Panc1 (cell line): ENCODE measurements at places on chromosomes 6 and 20. TPM values are rescaled to one million over a fixed set of nuclear protein-coding genes. Genes with fewer than 3 reads are reported as not detected.
A peak's percentile ranks its signal among the peaks of the same experiment; 100 is the strongest.

- DNase-seq: no peak
- H3K36me3 ChIP-seq: peaks cover 3% of the 10 kb centered on the region
- no peaks in the 10 kb centered on the region for H3K27me3 ChIP-seq
- H3K27ac ChIP-seq: no peak overlapping the region
Measured at GRCh38 chr6:138945354-138945753, 42.7 kb downstream of the REPS1 start.

GRCh38 chr6:145349950-145350510 is 385.3 kb downstream of the EPM2A start:
- no peaks in the 10 kb centered on the region for H3K36me3 ChIP-seq
- DNase-seq: no peak
- H3K4me3 ChIP-seq: no peak overlapping the region
- H3K27me3 ChIP-seq: no peaks in the 10 kb centered on the region
- H3K27ac ChIP-seq: no peak overlapping the region
- no peaks in the 10 kb centered on the region for H3K4me1 ChIP-seq

- H3K27ac ChIP-seq: no peak overlapping the region
- no peak overlapping the region for H3K4me3 ChIP-seq
- DNase-seq: no peak
- no peaks in the 10 kb centered on the region; the same call in 1 of the 2 replicates for H3K27me3 ChIP-seq
- no peaks in the 10 kb centered on the region for H3K36me3 ChIP-seq
Measured at GRCh38 chr6:46251583-46252339, 81.0 kb upstream of the ENPP5 start.

DNA sequence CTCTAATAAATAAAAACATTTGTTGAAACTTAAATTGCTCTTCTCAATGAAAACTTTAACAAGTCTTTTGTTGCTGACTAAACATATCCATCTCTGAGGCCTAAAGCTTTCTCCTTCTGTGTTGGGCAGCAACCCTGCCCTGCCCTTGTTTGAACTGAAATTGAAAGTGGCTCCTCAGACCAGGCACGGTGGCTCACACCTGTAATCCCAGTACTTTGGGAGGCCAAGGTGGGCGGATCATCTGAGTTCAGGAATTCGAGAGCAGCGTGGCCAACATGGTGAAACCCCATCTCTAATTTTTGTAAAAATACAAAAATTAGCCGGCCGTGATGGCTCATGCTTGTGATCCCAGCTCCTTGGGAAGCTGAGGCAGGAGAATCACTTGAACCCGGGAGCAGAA is 29.2 kb upstream of the GNRH2 start:
- peaks cover 4% of the 10 kb centered on the region; the same call in 1 of the 2 replicates for H3K36me3 ChIP-seq
- no peak overlapping the region for H3K27ac ChIP-seq
- H3K4me1 ChIP-seq: no peaks in the 10 kb centered on the region
- no peak for DNase-seq
- H3K27me3 ChIP-seq: no peaks in the 10 kb centered on the region

DNA sequence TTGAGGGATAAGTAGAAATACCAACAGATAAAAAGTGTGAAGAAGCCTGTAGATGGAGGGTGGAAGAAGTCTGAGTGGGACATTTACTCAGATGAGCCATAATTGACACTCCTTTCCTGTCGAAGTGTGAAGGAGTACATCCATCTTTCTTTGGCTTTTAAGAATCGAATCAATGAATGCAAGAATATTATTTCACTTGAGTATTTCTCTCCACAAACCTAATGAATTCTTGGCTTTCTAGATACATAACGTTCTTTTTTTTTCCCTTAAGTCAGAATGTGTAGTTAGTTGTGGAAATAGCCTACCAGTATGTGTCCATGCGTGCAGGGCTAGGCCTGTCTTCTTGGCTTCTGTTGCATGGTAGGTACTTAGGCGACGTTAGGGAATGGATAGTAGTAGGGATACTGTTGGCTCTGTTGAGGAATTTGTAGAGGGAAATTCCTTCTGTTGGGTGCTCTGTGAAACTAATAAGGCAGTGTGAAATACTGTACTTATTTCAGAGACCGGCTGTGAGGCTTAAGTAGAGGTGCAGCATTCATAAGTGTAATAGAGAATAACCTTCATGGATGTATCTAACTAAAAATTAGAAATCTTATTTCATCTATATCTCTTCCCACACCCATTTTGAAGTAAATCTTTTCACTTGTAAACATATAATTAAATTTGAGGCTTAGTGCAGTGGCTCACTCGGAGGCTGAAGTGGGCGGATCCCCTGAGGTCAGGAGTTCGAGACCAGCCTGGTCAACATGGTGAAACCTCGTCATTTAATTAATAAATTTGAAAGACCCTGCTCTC is 1.5 kb downstream of the RPS18 start:
- no peaks in the 10 kb centered on the region for H3K27me3 ChIP-seq
- peaks cover 30% of the 10 kb centered on the region for H3K36me3 ChIP-seq
- H3K4me3 ChIP-seq: peak overlapping the region; percentile 97
- no peak for DNase-seq
- peak overlapping the region; percentile 100 for H3K27ac ChIP-seq
- H3K4me1 ChIP-seq: peaks cover 38% of the 10 kb centered on the region

- no peak overlapping the region for H3K4me3 ChIP-seq
- no peaks in the 10 kb centered on the region for H3K4me1 ChIP-seq
- H3K27ac ChIP-seq: no peak overlapping the region
- no peaks in the 10 kb centered on the region for H3K27me3 ChIP-seq
- H3K36me3 ChIP-seq: no peaks in the 10 kb centered on the region
- no peak for DNase-seq
Measured at GRCh38 chr6:115901896-115902295, 158.8 kb downstream of the FRK start.

DNA sequence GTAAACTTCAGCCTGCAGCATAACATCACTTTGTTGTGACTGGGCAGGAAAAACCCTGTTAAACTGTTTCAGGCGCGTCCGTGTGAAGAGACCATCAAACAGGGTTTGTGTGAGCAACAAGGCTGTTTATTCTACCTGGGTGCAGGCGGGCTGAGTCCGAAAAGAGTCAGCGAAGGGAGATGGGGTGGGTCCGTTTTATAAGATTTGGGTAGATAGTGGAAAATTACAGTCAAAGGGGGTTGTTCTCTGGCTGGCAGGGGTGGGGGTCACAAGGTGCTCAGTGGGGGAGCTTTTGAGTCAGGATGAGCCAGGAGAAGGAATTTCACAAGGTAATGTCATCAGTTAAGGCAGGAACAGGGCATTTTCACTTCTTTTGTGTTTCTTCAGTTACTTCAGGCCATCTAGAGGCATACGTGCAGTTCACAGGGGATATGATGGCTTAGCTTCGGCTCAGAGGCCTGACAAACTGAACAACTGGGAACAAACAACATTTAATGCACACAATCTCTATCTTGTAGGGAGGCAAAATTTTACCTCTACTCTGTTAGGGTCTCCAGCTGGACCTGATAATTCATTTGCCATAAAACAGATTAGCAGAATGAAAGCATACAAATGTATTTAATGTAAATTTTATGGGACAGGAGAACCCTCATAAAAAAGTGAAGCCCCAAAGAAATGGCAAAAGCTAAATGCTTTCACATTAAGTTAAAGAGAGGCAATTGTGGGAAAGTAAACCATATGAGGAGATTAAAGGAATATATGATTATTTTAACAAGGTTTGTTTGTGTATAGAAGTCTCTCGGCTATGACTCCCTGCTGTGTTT is 58.3 kb upstream of the HFE start:
- no peaks in the 10 kb centered on the region for H3K36me3 ChIP-seq
- no peaks in the 10 kb centered on the region for H3K27me3 ChIP-seq
- peaks cover 51% of the 10 kb centered on the region for H3K4me1 ChIP-seq
- H3K27ac ChIP-seq: peak overlapping the region; percentile 100

DNA sequence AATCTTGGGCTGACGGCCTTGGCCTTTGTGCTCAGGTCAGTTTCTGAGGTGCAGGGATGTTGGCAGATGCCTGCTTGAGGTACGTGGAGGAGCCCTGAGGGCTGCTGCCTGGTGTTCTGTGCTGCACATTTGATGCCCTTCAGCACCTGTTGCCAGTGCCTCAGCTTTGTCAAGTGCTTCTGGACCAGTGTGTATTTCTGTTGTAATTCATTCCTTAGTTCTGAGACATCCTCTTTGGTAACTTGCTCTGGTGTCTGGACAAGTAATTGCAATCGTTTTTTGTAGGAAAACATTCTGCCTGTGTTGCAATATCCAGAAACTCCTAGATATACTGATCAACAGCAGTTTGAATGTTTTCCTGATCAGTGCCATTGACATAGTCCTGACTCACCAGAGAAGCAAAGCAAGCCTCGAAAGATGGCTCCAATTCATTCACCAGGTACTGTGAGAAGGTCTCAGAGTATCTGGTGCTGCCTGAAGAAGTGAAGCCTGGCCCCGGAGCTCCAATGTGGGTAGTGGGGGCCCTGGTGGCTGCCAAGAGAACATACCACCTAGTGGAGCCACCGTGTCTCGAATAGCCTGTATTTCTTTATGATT is 26.7 kb downstream of the ZNF337 start:
- DNase-seq: no peak
- H3K4me3 ChIP-seq: no peak overlapping the region
- no peak overlapping the region for H3K27ac ChIP-seq
- H3K27me3 ChIP-seq: no peaks in the 10 kb centered on the region
- no peaks in the 10 kb centered on the region for H3K4me1 ChIP-seq

DNA sequence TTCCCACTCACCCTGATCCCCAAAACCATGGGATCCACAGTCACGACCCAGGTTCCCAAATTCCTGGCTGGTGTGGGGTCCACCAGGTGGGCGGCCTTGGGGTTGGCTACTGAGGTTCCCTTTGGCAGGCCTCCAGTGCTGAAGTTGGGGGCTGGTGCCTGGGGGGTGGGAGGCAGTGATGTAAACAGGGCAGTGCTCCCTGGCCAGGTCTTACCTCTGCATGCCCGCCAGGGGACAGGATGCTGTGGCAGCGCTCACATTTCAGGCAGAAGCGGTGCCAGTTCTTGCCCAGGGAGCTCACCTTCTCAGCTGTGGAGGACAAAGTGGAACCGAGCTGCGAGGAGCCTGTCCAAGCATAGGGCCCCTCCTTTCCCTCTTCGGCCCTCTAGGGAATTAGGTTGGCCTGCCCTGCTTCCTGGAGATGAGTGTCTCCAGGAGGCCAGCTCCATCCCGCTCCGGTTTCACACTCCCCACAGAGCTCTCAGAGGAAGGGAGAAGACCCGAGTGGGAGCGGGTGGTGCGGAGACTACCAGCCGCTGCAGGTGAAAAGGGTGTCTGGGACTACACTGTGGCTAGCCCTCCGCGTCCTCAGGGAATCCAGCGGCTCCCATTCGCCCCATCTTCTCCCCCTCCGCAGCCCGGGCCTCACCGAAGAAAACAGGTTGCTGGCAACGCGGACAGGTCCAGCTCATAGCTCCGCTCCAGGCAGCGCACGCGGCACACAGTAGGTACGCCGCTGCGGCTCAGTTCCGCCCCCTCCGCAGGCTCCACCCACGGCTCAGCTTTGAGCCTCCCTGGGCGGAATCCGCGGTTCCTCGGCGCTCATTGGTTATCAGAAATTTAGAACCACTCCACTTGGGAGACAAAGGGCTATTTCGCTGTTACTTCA is at the start of gene CRIP3:
CRIP3 (minus strand) TSS at position 726 of the 889 bp plus-strand sequence; CDS start at position 692, 34 bp downstream.
- peaks cover 2% of the 10 kb centered on the region; the same call in 1 of the 2 replicates for H3K27me3 ChIP-seq
- H3K4me1 ChIP-seq: no peaks in the 10 kb centered on the region
- no peak within 1 kb of the TSS for H3K27ac ChIP-seq
- H3K4me3 ChIP-seq: peak within 1 kb of the TSS; percentile 43
- peak; percentile 20 for DNase-seq
- no peaks in the 10 kb centered on the region for H3K36me3 ChIP-seq

- H3K36me3 ChIP-seq: no peaks in the 10 kb centered on the region
- no peak overlapping the region for H3K27ac ChIP-seq
- no peaks in the 10 kb centered on the region for H3K27me3 ChIP-seq
- DNase-seq: no peak
- no peak overlapping the region for H3K4me3 ChIP-seq
Measured at GRCh38 chr20:35974256-35974655, 5.9 kb downstream of the CNBD2 start.

- DNase-seq: no peak
- H3K27ac ChIP-seq: no peak overlapping the region
- H3K27me3 ChIP-seq: peaks cover 6% of the 10 kb centered on the region; the same call in 1 of the 2 replicates
- no peak overlapping the region for H3K4me3 ChIP-seq
- no peaks in the 10 kb centered on the region for H3K36me3 ChIP-seq
- no peaks in the 10 kb centered on the region; the same call in 1 of the 2 replicates for H3K4me1 ChIP-seq
Measured at GRCh38 chr6:137744877-137745276, 122.2 kb upstream of the TNFAIP3 start.

- no peaks in the 10 kb centered on the region for H3K27me3 ChIP-seq
- no peak overlapping the region for H3K27ac ChIP-seq
- DNase-seq: no peak
- H3K4me3 ChIP-seq: no peak overlapping the region
- no peaks in the 10 kb centered on the region for H3K36me3 ChIP-seq
Measured at GRCh38 chr20:9744551-9744950, 94.3 kb downstream of the PAK5 start.

The NOL4L gene
- total RNA-seq: 21.6 TPM

- H3K27me3 ChIP-seq: no peaks in the 10 kb centered on the region
- H3K4me1 ChIP-seq: no peaks in the 10 kb centered on the region
- DNase-seq: no peak
- no peaks in the 10 kb centered on the region for H3K36me3 ChIP-seq
Measured at GRCh38 chr6:45278367-45278766, 49.8 kb upstream of the RUNX2 start.

GRCh38 chr6:125375013-125375412 is 73.2 kb upstream of the HDDC2 start:
- H3K4me3 ChIP-seq: no peak overlapping the region
- no peaks in the 10 kb centered on the region for H3K4me1 ChIP-seq
- peaks cover 29% of the 10 kb centered on the region for H3K27me3 ChIP-seq
- H3K36me3 ChIP-seq: no peaks in the 10 kb centered on the region
- no peak for DNase-seq

GRCh38 chr6:34362909-34363680 is 29.4 kb downstream of the NUDT3 start:
- no peak for DNase-seq
- H3K36me3 ChIP-seq: no peaks in the 10 kb centered on the region
- no peak overlapping the region for H3K27ac ChIP-seq
- H3K27me3 ChIP-seq: no peaks in the 10 kb centered on the region
- no peak overlapping the region for H3K4me3 ChIP-seq
- H3K4me1 ChIP-seq: peaks cover 20% of the 10 kb centered on the region

- H3K4me1 ChIP-seq: peaks cover 10% of the 10 kb centered on the region
- H3K27me3 ChIP-seq: no peaks in the 10 kb centered on the region
- no peaks in the 10 kb centered on the region for H3K36me3 ChIP-seq
- H3K4me3 ChIP-seq: no peak overlapping the region
- H3K27ac ChIP-seq: peak overlapping the region; percentile 68; the same call in 1 of the 2 replicates
Measured at GRCh38 chr6:3208098-3208774, 19.2 kb downstream of the TUBB2B start.

The CDK5RAP1 gene
- total RNA-seq: 34.8 TPM

DNA sequence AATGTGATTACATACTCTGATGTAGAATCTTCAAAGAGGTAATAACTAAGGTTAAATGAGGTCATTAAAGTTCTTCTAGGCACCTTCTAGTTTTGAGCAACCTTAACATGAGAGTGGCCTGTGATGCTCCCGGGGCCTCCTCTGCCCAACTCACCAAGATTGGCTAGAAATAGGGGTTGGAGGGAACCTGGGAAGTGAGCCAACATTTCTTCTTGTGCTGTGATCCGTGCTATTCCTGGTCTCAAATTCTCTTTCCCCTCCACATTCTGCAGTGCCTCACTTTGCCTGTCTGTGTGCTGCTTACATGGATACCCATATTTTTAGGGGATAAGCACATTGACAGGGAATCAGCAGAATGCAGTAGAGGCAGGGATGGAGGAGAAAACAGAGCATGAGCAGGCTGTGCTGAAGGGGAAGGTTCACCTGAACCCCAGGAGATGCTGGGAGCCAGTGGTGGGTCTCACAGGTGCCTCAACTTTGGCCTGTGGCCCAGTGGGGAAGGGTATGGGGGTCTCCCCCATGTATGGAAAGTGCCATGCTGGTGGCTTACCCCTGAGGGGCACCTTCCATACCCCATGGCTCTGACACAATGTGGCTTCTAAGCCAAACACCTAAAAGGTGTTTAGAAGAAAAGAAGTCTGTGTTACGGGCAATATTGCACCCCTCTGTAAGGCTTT is 164.7 kb upstream of the CHD6 start:
- H3K4me3 ChIP-seq: no peak overlapping the region
- H3K36me3 ChIP-seq: no peaks in the 10 kb centered on the region
- no peaks in the 10 kb centered on the region for H3K4me1 ChIP-seq
- no peak for DNase-seq
- H3K27ac ChIP-seq: no peak overlapping the region

The CST4 gene
- not detected for total RNA-seq
